ENCODE measurements at places on chromosomes 4 and X.

DNA sequence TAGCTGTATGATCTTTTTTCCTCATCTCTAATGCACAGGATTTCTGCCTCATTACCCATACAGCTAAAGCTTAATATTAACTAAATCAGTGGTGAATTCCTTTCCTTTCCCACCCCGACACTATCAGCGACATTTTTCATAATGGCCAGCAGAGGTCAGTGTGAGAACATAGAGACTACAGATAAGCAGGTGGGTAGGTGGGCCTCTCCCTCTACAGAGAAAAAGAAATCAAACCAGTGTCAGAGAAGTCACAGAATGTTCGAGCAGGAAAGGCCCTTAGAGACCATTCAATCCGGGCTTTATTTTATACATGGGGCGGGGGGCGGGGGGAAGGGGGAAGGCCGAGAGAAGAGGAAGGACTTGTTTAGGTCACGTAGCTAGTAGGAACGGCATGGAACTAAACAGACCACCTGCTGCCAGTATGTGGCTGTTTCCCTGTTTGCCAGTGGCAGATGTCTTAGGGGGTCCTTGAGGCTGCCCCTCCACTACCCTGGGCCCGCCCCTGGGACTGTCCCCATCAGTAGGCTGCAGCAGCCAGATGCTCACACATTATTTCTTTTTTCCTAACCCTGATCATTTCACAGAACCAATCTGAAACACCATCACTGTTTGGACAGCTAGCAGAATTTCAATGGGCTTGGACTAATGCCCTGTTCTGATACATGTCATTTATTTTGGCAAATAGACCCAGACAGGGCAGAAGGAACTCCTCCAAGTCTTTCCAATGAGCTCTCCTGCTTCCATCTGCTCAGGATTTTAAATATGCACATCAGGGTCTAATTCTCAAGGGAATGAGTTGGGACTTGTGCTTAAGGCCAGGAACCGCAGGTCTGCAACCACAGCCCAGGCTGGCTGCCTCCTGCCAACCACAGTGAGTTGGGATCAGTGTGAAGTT, 133.4 kb downstream of the ATG4A start:
- DNase-seq: no peak

DNA sequence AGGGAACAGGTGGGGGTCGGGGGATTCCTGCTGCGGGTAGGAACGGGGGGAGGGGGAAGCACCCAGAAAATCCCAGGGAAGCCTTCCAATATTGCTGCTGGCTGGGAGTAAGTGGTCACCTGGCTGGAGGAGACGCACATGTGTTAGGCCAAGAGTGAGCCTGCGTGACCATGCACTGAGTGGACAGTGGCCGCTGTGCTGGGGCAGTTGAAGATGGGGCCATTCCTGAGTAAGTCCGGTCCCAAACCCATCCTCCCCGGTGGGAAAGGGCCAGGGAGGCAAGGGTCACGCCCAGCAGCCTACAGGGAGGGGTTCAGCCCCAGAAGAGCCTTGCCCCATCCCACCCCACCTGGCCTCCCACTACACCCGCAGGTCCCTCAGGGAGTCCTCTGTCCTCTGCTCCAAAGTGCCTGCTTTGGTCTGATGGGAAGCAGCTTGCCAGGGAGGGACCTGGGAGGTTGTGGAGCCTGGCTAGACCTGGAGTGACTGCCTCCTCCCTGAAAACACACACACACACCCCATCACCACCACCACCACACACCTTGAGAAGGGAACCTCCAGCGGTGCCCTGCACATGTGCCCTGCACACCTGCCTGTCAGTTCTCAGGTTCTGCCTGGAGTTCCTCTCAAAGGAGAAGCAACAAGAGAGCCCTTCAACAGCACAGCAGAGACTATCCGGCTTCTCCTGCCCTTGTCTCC, 6.1 kb downstream of the L1CAM start:
- no peak for DNase-seq

DNA sequence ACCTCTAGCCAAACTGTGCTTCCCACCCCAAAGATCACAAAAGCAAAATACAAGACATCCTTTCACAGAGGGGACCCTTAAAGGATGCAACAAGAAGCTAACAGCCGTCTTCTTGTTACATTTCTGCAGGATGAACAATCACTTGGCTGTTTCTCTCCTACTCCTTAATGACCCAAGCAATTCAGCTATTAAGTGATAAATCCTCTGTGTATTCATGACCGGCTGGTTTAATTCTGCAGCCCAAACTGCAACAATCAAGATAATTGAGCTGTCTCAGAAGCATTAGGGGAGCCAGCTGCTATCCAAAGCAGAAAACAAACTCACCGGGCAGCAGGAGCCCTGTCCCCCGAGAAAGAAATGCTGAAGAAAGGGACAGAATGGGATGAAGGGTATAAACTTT, 85.9 kb upstream of the ACSL4 start:
- no peak for DNase-seq

- peak; percentile 44 for DNase-seq
These were observed 16.1 kb downstream of the RNF4 start for GRCh38 chr4:2484993-2485392.

DNA sequence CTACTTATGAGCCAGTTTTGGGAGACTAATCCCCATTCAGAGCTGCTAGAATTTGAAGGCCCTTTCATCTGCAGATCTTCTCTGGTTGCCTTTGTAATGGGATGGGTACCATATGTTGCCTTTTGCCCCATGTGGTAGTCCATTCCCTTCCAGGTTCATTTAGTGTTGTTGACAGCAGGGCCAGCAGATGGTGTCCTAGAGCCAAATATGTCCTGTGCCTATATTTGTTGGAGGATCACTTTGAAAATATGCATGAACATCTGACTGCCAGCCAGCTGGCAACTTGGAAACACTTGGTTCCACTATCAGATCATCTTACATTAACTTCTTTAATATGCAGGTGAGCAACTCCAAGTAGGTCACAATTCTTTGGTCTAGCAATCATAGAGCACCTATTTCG, 30.4 kb downstream of the CFAP299 start:
- DNase-seq: peak; percentile 19

DNA sequence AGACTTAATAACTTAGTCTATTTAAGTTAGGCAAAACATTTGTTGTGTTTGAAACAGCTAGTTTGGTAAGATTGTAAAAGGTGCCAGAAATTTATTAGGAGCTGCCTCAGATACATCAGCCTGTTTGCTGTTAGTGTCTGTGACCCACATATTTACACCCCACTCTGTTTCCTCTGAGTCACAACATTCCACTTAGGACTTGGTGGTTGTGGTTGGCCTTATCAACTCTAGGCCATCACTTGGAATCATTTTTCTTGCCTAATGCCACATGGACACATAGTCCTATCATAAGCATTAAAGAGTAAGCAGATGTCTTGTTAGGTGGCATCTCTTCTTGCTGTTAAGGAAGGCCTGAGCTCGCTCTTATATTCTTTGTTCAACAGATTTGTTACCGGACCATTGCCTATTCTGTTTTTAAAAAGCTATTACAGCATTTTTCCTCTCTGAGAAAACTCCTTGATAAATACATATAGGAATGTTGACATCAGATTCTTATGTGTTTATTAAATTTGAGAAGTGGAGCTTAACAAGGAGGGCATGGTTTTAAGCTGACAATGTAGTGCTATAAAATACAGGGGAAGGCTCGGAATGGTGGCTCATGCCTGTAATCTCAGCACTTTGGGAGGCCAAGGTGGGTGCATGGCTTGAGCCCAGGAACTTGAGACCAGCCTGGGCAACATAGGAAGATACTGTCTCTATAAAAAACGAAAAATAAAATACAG, 51.2 kb upstream of the PGRMC2 start:
- no peak for DNase-seq

GRCh38 chrX:108173874-108174273, 82.3 kb downstream of the ATG4A start:
- no peak for DNase-seq

DNA sequence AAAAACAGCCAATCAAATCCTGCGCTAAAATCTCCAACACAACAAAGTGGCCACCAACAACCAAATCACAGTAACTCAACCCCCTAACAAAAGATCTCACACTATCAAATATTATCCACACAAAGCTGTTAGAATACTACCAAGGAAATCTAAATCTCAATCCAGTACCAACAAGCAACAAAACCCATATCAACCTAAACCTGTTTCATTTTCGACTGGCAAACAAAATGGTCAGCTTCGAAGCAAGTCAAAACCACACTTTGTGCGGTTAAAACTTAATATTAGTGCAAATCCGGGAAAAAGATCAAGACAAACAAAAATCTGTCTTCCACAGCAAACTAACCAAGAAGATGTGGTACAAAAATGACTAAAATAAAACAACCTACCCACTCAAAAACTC, 28.7 kb upstream of the MUC7 start:
- DNase-seq: no peak

GRCh38 chr4:152408514-152409327, 127.2 kb downstream of the FBXW7 start:
- DNase-seq: no peak

DNA sequence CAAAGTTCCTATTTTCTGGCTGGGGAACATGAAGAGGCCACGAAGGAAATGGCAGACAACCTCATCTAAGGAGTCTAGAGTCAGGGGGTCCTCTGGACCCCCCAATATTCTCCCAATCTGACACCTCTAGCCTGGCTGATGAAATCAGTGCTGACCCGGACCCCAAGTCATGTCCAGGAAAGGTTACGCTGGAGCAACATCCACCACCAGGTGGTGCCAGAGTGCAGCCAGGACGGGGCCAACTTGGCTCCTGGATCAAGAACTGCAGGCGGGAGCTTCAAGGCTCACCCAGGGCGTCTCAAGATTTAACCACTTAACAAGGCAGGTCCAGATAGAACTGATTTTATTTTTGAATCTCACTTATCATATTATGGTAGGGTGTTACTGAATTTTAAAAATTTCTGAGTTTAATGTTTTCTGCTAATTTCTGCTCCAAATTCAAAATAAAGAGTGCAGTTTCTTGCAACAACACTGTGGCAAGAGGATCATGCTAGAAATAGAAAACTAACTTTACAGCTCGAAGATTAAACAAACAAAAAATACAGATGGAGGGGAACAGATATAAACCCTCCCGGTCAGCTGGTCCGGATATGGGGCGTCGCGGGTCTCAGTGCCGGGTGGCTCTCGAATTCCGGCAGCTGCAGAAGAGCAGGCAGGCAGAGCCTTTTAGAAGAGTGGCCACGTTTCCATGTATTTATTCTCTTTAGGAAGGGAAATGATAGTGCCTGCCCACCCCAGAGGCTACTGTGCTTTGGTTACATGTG, 135.5 kb downstream of the AFAP1 start:
- DNase-seq: peak; percentile 44

- no peak for DNase-seq
These were observed 68.1 kb upstream of the GRXCR1 start for GRCh38 chr4:42824278-42824977.

GRCh38 chrX:112163906-112164305, 81.3 kb upstream of the TRPC5 start:
- no peak for DNase-seq

DNA sequence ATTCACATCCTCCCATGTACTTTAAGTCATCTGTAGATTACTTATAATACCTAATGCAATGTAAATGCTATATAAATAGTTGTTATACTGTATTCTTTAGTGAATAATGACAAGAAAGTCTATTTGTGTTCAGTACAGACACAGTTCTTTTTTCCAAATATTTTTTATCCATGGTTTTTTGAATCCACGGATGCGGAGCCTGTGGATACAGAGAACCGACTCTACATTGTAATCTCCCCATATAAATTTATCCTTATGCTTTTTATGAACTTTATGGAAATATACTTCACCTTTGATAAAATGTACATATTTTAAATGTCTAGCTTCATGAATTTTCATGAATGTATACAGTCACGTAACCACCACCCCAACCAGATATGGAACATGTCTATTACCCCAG, 88.2 kb downstream of the DOCK11 start:
- DNase-seq: no peak

- no peak for DNase-seq
These were observed 279.1 kb downstream of the ASMT start for GRCh38 chrX:1894026-1894294.

DNA sequence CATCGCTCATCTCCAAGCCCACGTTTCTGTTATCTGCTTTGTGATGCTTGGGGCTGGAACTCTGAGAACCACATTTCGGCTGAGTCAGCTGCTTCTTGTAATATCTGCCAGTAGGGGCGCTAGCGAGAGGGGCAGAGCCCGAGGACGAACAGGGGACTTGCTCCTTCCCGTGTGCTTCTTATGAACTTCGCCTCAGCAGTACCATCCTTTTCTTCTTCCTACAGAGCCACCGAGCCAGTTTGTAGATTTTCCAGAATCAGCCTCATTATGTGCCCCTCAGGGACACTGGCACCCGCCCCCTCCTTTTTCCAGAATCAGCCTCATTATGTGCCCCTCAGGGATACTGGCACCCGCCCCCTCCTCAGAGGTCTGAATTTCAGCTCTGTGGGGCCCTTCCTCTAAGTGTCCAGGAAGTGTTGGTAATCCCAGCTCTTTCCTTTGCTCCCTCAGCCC, 441.7 kb upstream of the RASGEF1B start:
- DNase-seq: peak; percentile 4

DNA sequence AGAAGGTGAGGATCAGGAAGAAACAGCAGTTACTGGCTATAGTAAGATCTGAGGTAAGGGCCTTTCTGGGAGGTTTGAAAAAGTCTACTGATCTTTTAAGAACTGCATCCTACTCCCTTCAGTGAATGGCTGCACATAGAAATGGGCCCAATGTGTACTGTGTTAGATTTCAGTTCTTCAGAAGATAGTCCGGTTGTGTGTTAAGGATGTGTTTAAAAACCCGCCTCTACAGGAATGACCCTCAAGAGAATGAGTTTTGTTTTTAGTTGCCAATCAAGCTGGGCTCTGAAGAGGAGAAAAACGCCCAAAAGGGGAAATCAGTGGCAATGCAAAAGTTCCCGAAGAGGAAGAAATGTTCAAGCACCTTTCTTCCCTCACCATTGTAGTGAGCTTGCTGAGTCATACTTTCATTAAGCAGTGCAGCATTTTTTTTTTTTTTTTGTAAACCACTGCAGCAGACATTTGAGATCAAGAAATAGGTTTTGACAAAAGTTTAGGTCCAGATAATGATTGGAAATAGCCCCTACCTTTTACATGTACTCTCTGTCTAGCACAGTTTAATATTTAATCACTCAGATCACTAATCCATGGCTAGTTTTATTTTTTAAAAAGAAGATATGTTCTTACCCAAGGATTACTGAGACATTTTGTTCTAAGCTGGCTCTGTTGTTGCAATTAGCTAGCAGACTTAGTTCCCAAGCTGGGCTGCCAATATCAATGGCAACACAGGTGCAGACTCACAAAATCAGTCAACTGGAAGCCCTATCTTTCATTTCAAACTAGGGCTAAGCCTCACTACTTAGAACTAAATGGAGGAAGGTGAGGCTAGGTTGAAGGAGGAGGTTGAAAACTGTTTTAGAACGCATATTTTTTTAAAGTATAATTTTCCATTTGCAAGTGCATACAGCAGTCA, 7.0 kb upstream of the TRPC5OS start:
- no peak for DNase-seq

- no peak for DNase-seq
These were observed 74.4 kb downstream of the CASP3 start for GRCh38 chr4:184574861-184575260.

DNA sequence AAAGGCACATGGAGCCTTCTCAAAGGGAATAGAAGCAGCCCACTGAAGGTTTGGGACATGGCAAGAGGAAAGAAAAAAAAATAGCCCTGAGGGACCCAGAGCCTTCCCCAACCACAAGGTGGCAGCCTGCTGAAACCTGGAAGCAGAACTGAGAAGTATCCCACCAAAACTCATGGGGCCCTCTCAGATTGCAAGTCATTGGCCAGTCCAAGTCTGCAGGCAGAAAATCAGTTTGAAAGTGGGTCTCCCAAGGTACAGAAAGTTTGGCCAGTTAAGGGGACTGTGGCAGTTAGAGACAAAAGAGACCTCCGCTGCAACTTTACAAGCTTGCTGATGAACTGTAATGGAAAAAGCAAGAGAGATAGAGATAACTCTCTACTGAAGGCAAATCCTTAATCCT, 155.8 kb downstream of the ANTXR2 start:
- peak; percentile 10 for DNase-seq

Measured in stimulated activated CD8-positive, alpha-beta memory T cell treated with anti-CD3 and anti-CD28 coated beads, Interleukin-2, amount 100 ng/mL, for 1 hour (primary cell).